ENCODE measurements at places on chromosomes 11 and 22. TPM values are rescaled to one million over a fixed set of nuclear protein-coding genes. Genes with fewer than 3 reads are reported as not detected.

Gene TRIM51
- not detected for total RNA-seq

Gene MYEOV
- 0.38 TPM for total RNA-seq

Gene TMEM80
- total RNA-seq, result 17.7 TPM

Gene SLC22A8
- total RNA-seq, result not detected

Gene IL17REL
- 5.9 TPM for total RNA-seq

Gene EHD1
- total RNA-seq, result 17.3 TPM

Gene TREH
- not detected for total RNA-seq

DNA sequence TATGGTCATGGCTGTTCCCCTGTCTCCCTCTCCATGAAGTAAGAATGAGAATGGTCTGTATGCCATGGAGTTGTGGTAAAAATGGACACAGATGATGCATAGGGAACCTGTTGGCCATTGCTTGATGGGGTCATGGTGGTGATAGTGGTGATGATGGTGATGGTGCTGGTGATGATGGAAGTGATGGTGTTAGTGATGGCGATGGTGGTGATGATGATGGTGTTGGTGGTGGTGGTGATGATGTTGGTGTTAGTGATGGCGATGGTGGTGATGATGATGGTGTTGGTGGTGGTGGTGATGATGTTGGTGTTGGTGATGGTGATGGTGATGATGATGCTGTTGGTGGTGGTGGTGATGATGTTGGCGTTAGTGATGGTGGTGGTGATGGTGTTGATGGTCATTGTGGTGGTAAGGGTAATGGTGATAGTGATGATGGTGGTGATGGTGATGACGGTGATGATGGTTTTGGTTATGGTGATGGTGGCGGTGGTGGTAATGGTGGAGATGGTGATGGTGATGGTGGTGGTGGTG lies 5.1 kb upstream of the CACNA1I start:
- peaks cover 33% of the 10 kb centered on the region for H3K27me3 ChIP-seq
- H3K4me3 ChIP-seq, result no peak overlapping the region
- H3K36me3 ChIP-seq, result no peaks in the 10 kb centered on the region

- H3K27me3 ChIP-seq, result no peaks in the 10 kb centered on the region
- H3K36me3 ChIP-seq, result no peaks in the 10 kb centered on the region
- peaks cover 27% of the 10 kb centered on the region for H3K4me1 ChIP-seq
Observed at GRCh38 chr11:77411137-77411707, 62.7 kb downstream of the PAK1 start.

DNA sequence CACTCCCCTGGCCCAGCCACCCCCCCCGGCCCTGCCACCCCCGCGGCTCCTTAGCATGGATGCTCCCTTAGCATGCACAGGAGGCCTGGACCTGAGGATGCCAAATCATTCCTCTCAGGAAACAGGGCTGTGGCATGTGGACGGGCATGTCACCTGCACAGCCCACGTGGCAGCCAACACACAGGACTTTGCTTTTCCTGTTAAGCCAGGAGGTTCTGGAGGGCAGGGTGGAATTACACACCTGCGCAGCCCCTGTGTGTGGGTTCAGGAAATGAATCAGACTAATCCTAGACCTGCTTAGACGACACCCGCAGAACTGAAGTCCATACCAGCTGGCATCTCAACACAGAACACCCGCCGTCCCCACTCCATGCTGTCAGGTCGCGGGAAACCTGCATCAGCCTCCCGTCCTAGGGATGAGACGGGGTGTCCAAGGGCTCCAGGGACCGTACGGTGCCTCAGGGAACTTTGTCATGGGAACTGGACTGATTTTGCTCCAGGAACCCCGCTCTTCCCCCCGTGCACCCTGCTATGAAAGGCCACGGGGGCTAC lies 10.2 kb downstream of the CERK start:
- peak overlapping the region; percentile 13 for H3K27ac ChIP-seq
- peaks cover 69% of the 10 kb centered on the region for H3K36me3 ChIP-seq
- H3K4me3 ChIP-seq, result no peak overlapping the region
- no peak for DNase-seq
- no peaks in the 10 kb centered on the region for H3K27me3 ChIP-seq

DNA sequence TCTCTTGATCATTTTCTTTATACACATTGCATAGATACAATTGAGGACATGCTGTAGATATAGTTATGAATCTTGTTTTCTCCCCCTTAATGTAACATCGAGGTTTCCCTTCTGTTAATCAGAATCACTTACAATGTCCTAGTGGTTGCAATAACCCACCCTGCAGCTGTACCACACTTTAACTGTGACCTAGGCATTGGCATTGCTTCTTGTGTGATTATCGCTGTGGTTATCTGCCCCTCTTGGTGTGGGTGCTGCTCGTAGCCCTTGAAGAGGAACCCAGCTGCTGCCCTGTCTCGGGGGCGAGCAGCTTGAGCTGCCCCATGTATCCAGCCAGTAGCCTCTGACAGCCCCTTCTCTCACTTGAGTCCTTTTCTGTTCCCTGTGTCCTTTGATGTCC lies 1.5 kb downstream of the DGAT2 start:
- H3K27ac ChIP-seq, result no peak overlapping the region
- H3K27me3 ChIP-seq, result peaks cover 41% of the 10 kb centered on the region
- H3K4me3 ChIP-seq, result no peak overlapping the region
- no peak for DNase-seq
- no peaks in the 10 kb centered on the region for H3K36me3 ChIP-seq

DNA sequence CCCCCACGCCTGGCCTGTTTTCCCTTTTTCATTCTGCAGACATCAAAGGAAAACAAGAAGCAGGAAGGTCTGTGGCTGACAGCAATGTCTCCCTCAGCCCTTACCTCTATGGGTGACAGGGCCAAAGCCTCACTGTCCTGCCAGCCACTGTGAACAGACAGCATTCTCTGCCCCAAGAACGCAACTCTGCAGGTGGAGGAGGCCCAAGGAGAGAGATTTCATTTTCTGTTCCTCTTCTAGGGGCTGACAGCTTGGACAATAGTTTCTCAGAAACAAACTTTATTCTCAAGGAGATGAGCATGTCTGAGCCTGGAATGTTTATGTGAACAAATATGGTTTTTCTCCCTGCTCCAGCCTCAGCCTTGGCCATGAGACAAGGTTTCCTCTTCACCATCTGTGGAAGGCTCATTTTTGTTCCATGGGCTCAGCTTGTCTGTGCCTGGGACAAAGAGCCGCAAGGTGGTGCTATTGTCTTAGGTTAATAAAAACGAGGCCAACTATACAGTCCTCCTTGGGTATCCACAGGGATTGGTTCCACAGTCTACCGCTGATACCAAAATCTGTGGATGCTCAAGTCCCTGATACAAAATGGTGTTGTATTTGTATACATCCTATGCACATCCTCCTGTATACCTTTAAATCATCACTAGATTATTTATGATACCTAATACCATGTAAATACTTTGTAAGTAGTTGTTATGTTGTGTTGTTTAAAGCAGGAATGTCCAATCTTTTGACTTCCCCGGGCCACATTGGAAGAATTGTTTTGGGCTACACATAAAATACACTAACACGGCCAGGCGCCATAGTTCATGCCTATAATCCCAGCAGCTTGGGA lies 5.8 kb downstream of the PIWIL3 start:
- no peak overlapping the region for H3K4me3 ChIP-seq
- DNase-seq, result peak; percentile 35
- no peaks in the 10 kb centered on the region for H3K4me1 ChIP-seq
- no peaks in the 10 kb centered on the region for H3K36me3 ChIP-seq
- H3K27me3 ChIP-seq, result peaks cover 11% of the 10 kb centered on the region

GRCh38 chr11:47928426-47928825 lies 51.9 kb upstream of the PTPRJ start:
- H3K4me3 ChIP-seq, result no peak overlapping the region
- DNase-seq, result no peak
- peaks cover 7% of the 10 kb centered on the region for H3K4me1 ChIP-seq

GRCh38 chr11:19711911-19712280 lies 741 bp upstream of the NAV2 start:
- H3K36me3 ChIP-seq, result no peaks in the 10 kb centered on the region
- no peak for DNase-seq
- peak overlapping the region; percentile 58 for H3K4me3 ChIP-seq
- peaks cover 33% of the 10 kb centered on the region for H3K27me3 ChIP-seq

DNA sequence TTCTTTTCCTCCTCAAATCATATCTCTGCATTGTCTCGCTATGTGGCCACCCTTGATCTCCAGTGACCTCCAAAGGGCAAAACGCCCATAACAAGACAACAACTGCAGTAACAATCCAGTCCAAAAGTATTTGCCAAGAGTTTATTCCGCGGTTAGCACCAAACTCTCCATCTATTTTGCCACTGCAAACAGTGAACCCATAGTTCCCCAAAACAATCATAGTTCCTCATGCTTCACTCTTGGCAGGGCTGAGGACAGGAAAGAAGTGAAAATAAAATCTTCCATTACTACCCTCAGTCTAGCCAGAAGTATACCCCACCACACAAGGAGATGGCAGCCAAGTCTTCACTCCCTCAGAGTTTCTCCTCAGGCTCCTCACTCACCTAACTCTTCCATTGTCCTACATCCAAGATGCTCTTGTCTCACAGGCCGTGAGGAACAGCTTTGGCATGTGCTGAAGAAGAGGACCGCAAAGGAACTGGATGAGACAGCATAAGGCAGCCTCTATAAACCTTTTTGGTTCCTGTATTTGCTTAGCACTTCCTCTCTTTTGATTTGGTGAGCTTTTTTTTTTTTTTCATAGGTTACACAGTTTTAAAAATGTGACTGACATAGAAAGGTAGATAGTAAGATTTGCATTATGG lies at the start of gene LPXN:
TSS of gene LPXN (minus strand) at position 480 of the 644 bp plus-strand sequence. CDS start at position 396, 84 bp downstream.
- peaks cover 19% of the 10 kb centered on the region for H3K4me1 ChIP-seq
- peak within 1 kb of the TSS; percentile 95 for H3K4me3 ChIP-seq
- no peaks in the 10 kb centered on the region for H3K27me3 ChIP-seq

DNA sequence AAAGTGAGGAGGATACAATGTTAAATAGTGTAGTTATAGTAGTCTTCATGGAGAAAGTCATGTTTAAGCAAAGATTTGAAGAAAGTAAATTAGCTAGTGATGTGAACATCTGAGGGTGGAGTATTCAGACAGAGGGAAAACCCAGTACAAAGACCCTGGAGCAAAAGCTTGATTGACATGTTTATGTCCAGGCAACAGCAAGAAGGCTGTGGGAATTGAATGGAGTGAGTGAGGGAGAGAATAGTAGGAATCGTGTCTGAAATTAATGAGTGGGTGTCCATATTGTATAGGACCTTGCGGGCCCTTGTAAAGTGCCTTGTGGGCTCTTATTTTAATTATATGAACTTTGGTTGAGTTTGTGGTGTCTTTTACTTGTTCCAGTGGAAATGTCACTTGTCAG lies 424.1 kb upstream of the KIRREL3 start:
- DNase-seq, result no peak
- no peaks in the 10 kb centered on the region for H3K36me3 ChIP-seq
- H3K4me3 ChIP-seq, result no peak overlapping the region
- H3K4me1 ChIP-seq, result no peaks in the 10 kb centered on the region
- no peaks in the 10 kb centered on the region for H3K27me3 ChIP-seq
- H3K27ac ChIP-seq, result no peak overlapping the region

DNA sequence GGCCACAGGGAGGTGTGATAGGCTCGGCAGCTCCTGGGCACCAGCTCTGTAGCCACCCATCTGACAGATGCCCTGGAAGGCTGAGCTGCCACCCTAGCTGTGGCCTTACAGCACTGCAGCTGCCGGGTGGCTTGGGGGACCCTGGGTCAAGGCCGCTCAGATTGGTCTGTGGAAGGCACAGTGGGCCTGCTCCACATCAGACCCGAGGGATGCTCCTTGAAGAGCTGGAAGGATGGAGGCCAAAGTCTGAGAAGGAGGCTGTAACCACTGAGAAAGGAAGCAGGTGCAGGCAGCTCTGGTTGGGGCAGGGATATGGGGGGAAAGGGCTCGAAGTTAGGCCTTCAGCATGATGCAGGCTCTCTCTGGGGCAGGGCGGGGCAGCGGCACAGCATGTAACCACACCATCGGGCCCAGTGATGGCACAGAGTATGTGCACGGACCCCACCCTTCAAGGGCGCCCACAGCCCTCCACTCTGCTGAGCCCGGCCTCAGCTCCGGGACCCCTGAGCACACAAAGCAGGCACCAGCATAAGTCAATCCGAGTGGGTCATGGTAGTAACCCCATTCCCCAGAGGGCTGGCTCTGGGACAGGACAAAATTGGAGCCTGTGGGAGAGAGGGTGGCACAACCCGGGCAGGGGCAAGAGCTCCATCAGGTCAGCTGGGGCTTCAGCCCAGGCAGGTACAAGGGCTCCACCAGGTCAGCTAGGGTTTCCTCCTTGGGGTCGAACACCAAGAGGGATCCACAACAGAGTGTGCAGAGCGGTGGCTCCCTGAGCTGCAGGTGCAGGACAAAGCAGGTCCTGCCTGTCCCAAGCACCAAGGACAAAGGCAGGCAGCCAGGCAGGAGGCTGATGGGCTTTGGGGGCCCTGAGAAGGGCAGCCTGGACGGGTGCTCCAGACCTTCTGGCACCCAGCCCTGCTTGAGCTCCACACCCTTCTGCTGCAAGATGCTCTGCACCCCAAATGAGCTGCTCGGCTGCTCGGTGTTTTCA lies 1511.1 kb downstream of the BRD1 start:
- DNase-seq, result no peak
- H3K4me3 ChIP-seq, result no peak overlapping the region
- H3K27ac ChIP-seq, result no peak overlapping the region
- H3K4me1 ChIP-seq, result no peaks in the 10 kb centered on the region

- peaks cover 3% of the 10 kb centered on the region for H3K36me3 ChIP-seq
- no peak for DNase-seq
- H3K27me3 ChIP-seq, result no peaks in the 10 kb centered on the region
- H3K4me3 ChIP-seq, result no peak overlapping the region
- no peak overlapping the region for H3K27ac ChIP-seq
Observed at GRCh38 chr11:35787013-35787504, 124.5 kb downstream of the TRIM44 start.

DNA sequence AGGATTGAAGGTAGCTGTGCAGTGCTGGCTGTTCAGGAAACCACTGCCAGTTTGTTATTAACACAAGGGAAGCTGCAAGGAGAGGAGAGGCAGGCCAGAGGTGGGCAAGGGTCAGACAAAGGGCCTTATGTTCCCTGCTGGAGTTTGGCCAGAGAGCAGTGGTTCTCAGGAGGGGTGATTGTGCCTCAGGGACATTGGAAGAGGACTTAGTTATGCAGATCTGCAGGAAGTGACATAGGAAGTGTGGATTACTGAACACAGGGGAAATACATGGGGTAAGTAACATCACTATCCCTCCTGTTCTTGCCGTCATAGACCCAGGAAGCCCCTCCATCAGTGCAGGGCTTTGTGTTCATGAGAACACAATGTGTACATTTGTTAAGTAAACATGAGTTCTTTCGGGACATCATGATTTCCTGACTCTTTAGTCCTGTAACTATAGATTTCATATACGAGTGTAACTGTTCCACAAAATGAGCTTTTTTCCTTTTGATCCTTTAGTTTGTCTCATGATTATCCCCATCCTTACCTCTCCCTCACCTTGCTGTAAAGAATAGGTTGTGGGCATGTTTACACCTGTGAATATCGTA lies 5.9 kb downstream of the SRRD start:
- no peak overlapping the region for H3K4me3 ChIP-seq
- peaks cover 66% of the 10 kb centered on the region for H3K36me3 ChIP-seq
- DNase-seq, result no peak
- H3K4me1 ChIP-seq, result peaks cover under 1% of the 10 kb centered on the region
- H3K27me3 ChIP-seq, result no peaks in the 10 kb centered on the region

- no peaks in the 10 kb centered on the region for H3K4me1 ChIP-seq
- no peak for DNase-seq
- no peak overlapping the region for H3K4me3 ChIP-seq
- H3K36me3 ChIP-seq, result no peaks in the 10 kb centered on the region
Observed at GRCh38 chr11:98227278-98227677, 793.5 kb upstream of the CNTN5 start.
